ENCODE measurements at places on chromosomes 2 and 18. TPM values are rescaled to one million over a fixed set of nuclear protein-coding genes. Genes with fewer than 3 reads are reported as not detected.

Gene CCBE1
- total RNA-seq, result 22.8 TPM

Gene KCNIP3
- total RNA-seq, result 0.57 TPM

Gene SCG2
- total RNA-seq, result 132 TPM

Gene LRATD1
- total RNA-seq, result not detected

- no peaks in the 10 kb centered on the region for H3K36me3 ChIP-seq
- peaks cover 35% of the 10 kb centered on the region for H3K27me3 ChIP-seq
- no peak overlapping the region for H3K27ac ChIP-seq
- DNase-seq, result no peak
- H3K4me3 ChIP-seq, result no peak overlapping the region
- H3K4me1 ChIP-seq, result peaks cover 4% of the 10 kb centered on the region
Observed at GRCh38 chr2:175363699-175364098, 182.2 kb upstream of the ATP5MC3 start.

DNA sequence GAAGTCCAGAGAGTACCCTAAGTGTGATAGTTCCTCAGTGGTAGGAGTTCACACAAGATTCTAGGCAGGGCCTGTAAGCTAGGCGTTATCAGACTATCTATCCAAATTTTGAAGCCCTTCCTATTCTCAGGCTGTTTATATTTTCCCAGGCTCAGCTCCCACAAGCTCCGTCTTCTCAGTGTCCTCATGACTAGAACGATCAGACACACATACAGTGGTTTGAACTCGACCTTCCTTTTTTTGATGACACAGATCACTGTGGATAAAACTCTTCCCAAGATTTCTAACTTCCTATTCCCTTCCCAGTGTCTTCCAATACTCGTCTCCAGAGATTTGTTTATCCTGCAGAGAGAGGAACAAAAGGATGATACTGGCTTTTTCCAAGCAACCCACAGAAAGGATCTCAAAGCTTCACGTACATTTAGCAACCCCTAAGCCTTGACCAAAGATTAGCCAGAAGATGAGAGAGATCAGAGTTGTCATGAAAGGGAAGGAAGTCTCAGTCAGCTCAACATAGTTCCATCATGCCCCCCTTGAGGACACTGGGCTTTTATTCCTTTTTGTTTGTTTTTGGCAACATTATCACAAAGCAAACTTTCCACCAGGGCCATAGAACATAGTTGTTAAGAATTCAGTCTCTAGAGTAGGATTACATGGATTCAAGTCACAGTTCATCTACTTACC is 42.3 kb upstream of the DOK6 start:
- no peaks in the 10 kb centered on the region for H3K36me3 ChIP-seq
- H3K27me3 ChIP-seq, result no peaks in the 10 kb centered on the region
- no peak overlapping the region for H3K27ac ChIP-seq
- DNase-seq, result no peak

DNA sequence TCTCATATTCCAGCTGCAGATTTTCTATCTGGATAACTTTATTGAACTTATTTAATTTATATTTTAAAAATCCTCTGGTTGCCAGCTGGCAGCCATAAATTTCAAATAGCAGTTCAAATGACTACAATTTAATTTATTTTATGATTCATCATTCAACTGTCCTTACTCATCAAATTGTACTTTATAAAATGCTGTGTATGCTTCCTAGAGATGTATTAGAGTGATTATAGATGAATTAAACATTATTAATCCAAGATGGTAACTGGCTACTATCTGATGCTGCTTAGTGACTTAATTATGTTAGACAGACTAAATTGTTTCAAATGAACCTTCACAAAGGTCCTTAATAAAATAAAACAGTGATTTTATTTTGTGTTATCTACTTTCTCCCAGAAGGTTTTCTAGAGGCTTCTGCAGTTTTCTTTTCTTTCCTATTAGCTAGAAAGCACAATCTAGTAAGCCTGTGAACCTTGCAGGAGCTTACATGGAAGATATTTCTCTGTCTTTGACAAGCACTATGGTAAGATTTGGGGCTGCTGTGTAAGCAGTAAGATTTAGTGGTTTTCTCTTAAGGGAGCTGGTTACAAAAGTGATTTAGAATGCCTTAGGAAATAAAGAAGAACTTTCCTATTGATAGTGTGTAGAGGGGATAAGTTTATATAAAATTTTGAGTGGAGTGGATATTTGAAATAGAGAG is 322.3 kb downstream of the FSIP2 start:
- H3K27me3 ChIP-seq, result no peaks in the 10 kb centered on the region
- H3K4me3 ChIP-seq, result no peak overlapping the region
- H3K4me1 ChIP-seq, result peaks cover 5% of the 10 kb centered on the region
- H3K27ac ChIP-seq, result no peak overlapping the region
- H3K36me3 ChIP-seq, result no peaks in the 10 kb centered on the region

DNA sequence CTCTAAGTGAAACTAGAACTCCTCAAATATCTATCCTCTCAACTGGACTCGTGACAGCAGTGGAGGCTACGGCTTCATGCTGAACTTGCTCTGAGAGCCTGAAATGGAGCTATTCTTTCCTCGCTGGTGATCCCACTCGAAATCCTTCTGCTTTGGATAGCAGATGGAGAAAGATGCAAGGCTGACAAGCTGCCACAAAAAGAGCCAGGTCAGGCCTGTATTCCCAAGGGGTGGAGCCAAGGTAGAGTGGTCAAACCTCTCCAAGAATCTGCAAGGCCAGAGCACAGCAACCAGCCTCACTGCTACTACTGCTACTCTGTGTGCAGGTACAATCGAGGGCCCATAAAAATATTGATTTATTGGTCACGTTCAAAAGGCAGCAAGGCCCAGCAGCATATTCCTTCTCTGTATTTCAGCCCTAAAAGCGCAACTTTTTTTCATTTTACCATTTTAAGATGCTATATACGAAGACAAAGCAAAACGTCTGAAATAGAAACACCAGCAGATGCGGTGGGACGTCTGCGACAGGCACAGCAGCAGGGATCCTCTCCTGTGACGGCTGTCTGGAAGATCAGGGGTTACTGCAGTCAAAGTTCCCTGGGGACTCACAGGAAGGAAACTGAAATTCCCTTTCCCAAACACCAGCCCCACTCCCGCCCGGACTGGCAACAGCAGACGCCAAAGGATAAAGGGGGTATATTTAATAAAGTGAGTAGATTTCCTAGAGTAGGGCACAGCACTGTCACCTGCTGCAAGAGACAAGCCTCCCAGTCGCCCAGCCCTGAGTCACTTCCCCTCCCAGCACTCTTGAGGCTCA is 2.4 kb downstream of the SPRED2 start:
- H3K27ac ChIP-seq, result peak overlapping the region; percentile 65
- peaks cover 3% of the 10 kb centered on the region for H3K36me3 ChIP-seq
- H3K4me3 ChIP-seq, result peak overlapping the region; percentile 85

DNA sequence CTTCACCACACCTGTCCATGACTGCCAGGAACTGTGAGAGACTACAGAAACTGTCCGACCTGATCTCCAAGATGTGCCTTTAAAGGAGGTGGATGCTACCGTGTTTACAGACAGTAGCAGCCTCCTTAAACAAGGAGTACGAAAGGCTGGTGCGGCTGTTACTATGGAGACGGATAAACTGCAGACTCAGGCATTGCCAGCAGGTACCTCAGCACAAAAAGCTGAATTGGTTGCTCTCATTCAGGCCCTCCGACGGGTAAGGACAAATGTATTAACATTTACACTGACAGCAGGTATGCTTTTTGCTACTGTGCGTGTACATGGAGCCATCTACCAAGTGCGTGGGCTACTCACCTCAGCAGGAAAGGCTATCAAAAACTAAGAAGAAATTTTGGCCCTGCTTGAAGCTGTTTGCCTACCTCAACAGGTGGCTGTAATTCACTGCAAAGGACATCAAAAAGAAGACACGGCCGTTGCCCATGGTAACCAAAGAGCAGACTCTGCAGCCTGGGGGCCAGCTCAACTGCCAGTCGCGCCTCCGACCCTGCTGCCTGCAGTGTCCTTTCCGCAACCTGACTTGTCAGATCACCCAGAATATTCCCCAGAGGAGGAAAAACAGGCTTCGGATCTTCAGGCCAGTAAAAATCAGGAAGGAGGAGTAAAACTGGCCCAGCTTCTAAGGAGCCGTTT is 30.9 kb downstream of the SKA1 start:
- H3K4me3 ChIP-seq, result no peak overlapping the region
- peaks cover 42% of the 10 kb centered on the region for H3K27me3 ChIP-seq
- peaks cover 2% of the 10 kb centered on the region for H3K4me1 ChIP-seq
- H3K36me3 ChIP-seq, result no peaks in the 10 kb centered on the region

GRCh38 chr2:212649646-212650045 is 111.0 kb upstream of the ERBB4 start:
- H3K36me3 ChIP-seq, result no peaks in the 10 kb centered on the region
- no peak for DNase-seq
- H3K27me3 ChIP-seq, result no peaks in the 10 kb centered on the region
- no peak overlapping the region for H3K27ac ChIP-seq

DNA sequence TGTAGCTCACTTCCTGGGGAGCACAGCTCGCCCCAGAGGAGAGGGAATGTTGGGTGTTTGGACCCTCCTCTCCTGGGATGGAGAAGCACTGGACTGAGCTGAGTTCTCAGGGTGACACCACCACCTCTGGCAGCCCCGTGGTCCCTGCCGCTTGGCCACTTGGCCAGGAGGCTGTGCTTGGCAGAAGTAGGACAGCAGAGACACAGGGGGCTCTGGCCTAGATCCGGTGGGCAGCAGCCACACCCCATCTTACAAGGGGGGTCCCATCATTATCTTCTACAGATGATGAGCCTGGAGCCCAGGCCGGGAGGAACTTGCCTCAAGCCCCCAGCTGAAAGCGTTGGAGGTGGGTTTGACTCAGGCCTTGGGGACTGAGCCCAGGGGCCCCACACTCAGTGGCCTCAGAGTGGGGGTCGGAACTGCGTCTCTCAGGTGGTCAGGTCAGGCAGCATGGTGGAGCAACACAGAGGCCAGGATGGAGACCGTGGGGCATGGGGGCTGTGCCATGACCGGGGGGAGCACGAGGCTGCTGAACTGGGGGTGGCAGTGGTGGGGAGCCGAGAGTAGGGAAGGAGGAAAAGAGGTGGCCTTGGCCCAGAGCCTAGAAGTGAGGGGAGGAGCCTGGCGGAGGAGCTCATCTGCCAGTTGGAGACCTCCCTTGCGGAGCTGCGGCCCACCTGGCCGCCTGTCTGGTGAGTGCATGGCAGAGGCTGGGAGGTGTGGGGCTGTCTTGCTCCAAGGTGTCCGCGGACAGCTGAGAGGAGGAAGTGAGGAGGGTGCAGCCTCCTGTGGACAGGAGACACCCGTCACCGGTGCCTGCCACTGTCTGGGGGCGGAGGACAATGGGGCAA is 63.6 kb upstream of the HDAC4 start:
- H3K36me3 ChIP-seq, result no peaks in the 10 kb centered on the region
- H3K27me3 ChIP-seq, result no peaks in the 10 kb centered on the region
- H3K27ac ChIP-seq, result no peak overlapping the region
- peak; percentile 83 for DNase-seq

- no peaks in the 10 kb centered on the region for H3K27me3 ChIP-seq
- DNase-seq, result no peak
- no peaks in the 10 kb centered on the region for H3K36me3 ChIP-seq
- H3K4me1 ChIP-seq, result peaks cover 12% of the 10 kb centered on the region
- no peak overlapping the region for H3K4me3 ChIP-seq
- H3K27ac ChIP-seq, result no peak overlapping the region
Observed at GRCh38 chr2:146038014-146038413, 1518.1 kb upstream of the ZEB2 start.

GRCh38 chr2:26453421-26454329 is 24.2 kb downstream of the OTOF start:
- no peak for DNase-seq
- H3K4me3 ChIP-seq, result no peak overlapping the region
- peaks cover 17% of the 10 kb centered on the region for H3K27me3 ChIP-seq
- H3K4me1 ChIP-seq, result no peaks in the 10 kb centered on the region

- no peaks in the 10 kb centered on the region for H3K4me1 ChIP-seq
- no peak for DNase-seq
- H3K36me3 ChIP-seq, result no peaks in the 10 kb centered on the region
- no peak overlapping the region for H3K27ac ChIP-seq
- H3K27me3 ChIP-seq, result no peaks in the 10 kb centered on the region
- no peak overlapping the region for H3K4me3 ChIP-seq
Observed at GRCh38 chr2:145631561-145631960, 1111.6 kb upstream of the ZEB2 start.

DNA sequence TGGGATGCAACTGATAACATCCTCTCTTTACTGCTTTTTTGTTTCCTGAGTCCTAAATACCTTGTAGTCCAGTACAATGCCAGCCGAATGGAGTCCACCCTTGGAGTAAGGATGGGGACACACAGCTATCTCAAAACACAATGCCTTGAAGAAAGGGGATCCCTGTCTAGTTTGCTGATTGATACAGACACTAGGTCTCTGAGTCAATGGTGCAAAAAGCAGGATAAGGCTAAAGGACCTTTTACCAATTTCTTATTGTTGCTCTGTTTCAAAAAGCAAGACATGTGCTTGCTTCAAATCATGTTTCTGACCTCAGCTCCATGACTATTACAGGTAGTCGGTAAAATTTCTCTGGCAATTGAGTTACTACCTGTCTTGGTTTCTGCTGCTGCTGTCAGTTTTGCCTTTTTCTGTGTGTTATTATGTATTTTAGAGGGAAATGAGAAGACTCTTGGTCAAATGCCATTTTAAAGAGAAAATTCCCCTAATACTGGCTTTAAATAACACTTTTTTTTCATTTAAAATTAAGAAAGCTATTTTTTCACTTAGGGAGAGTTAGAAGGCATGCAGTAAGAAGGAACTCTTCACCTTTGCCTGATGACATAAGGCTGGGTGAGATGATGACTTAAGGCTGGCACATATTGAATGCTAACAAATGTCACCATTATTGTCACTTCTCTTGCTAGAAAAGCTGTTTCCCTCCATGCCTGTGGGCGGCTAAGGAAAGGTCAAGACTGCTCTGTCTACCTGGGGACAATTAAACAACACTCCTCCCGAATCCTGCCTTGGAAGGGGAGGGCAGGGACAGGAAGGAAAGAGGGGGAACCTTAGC is 4.9 kb upstream of the FIGLA start:
- no peak overlapping the region for H3K27ac ChIP-seq
- peaks cover 55% of the 10 kb centered on the region for H3K27me3 ChIP-seq
- DNase-seq, result no peak
- no peaks in the 10 kb centered on the region for H3K36me3 ChIP-seq
- no peak overlapping the region for H3K4me3 ChIP-seq
- H3K4me1 ChIP-seq, result peaks cover 4% of the 10 kb centered on the region

DNA sequence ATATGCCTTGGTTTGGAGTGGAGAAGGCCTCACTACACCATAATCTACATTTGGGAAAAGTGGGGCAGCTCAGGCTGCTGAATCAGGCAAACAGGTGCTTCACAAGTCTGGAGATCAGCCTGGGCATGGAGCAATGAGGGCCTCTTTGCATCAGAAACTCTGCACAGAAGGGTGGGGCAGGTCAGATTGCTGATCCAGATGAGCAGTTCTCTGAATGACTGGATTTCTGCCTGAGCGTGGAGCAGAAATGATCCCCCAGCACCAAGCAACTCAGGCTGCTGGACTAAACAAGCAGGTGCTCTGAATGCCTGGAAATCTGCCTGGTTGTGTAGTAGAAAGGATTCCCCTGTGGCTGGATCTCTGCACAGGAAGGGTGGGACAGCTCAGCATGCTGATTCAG is 605.3 kb upstream of the ZNF804A start:
- no peaks in the 10 kb centered on the region for H3K36me3 ChIP-seq
- no peak overlapping the region for H3K4me3 ChIP-seq
- peaks cover 2% of the 10 kb centered on the region for H3K27me3 ChIP-seq
- H3K27ac ChIP-seq, result no peak overlapping the region
- DNase-seq, result no peak
